Body of pancreas (tissue), 4 donors: ENCODE measurements at places on chromosomes 7 and 10.

GRCh38 chr10:16231734-16232435 lies 204.9 kb upstream of the PTER start:
- no peaks in the 10 kb centered on the region for H3K27me3 ChIP-seq
- H3K4me3 ChIP-seq, result no peak overlapping the region
- no peaks in the 10 kb centered on the region for H3K4me1 ChIP-seq
- no peak for DNase-seq
- H3K36me3 ChIP-seq, result no peaks in the 10 kb centered on the region
- H3K27ac ChIP-seq, result no peak overlapping the region

GRCh38 chr7:16114071-16114470 lies 307.3 kb downstream of the CRPPA start:
- no peak overlapping the region for H3K27ac ChIP-seq
- no peak overlapping the region for H3K4me3 ChIP-seq
- no peaks in the 10 kb centered on the region for H3K27me3 ChIP-seq
- no peak for DNase-seq
- no peaks in the 10 kb centered on the region for H3K36me3 ChIP-seq

DNA sequence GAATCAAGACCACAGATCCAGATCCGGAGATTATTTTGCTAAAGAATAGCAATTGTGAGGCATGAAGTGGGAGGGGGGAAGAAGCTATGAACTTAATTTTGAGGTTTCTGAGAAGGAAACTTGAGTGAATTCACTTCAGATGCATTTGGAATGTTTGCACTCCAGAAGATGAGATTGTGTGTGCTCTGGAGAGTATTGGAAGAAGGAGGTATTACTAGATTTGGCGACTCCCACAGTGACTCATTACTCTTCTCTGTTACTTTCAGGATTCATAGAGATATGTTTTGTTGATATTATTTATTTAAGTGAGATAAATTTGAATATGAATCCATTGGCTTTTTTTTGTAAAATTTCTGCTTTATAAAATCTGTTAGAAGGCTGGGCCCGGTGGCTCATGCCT lies 80.7 kb downstream of the ANKRD30A start:
- DNase-seq, result no peak
- no peaks in the 10 kb centered on the region for H3K36me3 ChIP-seq
- no peaks in the 10 kb centered on the region for H3K4me1 ChIP-seq
- no peaks in the 10 kb centered on the region for H3K27me3 ChIP-seq

- no peaks in the 10 kb centered on the region for H3K27me3 ChIP-seq
- no peaks in the 10 kb centered on the region for H3K4me1 ChIP-seq
- no peak for DNase-seq
- H3K27ac ChIP-seq, result no peak overlapping the region
- no peaks in the 10 kb centered on the region for H3K36me3 ChIP-seq
These were observed 474.1 kb downstream of the PTPRN2 start for GRCh38 chr7:158113321-158114025.

DNA sequence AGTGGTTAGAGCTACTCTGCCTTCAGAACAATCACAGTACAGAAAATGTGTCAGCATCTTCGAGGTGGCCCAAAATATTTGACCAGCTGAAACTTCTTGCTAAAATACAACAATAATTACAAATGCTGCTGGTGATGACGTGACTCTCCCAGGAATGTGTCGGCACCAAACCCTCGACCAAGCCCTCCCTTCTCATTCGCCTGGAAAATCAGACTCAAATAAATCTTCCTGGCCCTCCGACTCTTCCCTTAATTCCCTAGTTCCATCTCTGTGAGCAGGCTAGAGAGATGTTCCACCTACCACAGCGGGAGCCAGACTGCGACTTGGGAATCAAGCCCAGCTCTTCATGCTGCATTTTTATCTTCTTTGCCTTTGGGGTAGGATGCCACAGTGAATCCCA lies 4.1 kb downstream of the PRSS2 start:
- peak overlapping the region; percentile 85 for H3K27ac ChIP-seq
- DNase-seq, result peak; percentile 72
- no peak overlapping the region for H3K4me3 ChIP-seq
- no peaks in the 10 kb centered on the region for H3K36me3 ChIP-seq
- peaks cover 42% of the 10 kb centered on the region for H3K4me1 ChIP-seq
- H3K27me3 ChIP-seq, result no peaks in the 10 kb centered on the region

DNA sequence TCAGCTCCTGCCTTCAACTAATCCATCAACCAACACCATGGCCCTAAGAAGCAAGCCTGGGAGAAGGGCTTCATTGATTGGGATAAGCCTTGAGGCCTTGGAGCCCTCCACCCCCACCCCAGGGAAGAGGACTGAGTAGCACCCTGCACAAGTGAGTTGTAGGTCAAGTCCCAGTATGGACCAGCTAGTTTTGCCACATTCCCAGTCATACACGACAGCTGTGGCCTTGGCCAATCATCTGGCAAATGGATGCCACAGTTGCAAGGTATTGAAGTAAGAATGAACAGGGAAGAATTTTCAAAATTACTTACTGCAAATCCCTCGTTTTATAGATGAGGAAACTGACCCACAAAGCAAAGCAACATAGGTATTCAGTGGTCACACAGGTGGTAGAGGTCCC lies 109.7 kb downstream of the STRA8 start:
- no peaks in the 10 kb centered on the region for H3K4me1 ChIP-seq
- H3K27ac ChIP-seq, result no peak overlapping the region
- no peak for DNase-seq

GRCh38 chr7:34133356-34133982 lies 228.1 kb downstream of the BMPER start:
- no peak overlapping the region for H3K27ac ChIP-seq
- no peaks in the 10 kb centered on the region for H3K27me3 ChIP-seq
- DNase-seq, result no peak
- H3K4me1 ChIP-seq, result no peaks in the 10 kb centered on the region

- no peaks in the 10 kb centered on the region for H3K36me3 ChIP-seq
- peak; percentile 4 for DNase-seq
- no peaks in the 10 kb centered on the region for H3K4me1 ChIP-seq
- H3K4me3 ChIP-seq, result no peak overlapping the region
- no peaks in the 10 kb centered on the region for H3K27me3 ChIP-seq
- no peak overlapping the region for H3K27ac ChIP-seq
These were observed 161.4 kb downstream of the ELMO1 start for GRCh38 chr7:37287131-37287855.

DNA sequence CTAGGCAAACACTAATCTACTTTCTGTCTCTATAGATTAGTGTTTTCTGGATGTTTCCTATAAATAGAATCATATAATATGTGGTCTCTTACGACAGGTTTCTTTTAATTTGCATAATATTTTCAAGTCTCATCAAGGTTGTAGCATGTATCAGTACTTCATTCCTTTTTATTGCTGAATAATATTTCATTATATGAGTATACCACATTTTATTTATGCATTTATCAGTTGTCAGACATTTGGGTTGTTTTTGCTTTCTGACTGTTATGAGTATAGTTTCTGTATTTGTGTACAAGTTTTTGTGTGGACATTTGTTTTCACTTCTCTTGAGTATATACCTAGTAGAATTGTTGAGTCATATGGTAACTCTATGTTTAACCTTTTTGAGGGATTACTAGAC lies 48.2 kb downstream of the SHOC2 start:
- H3K4me1 ChIP-seq, result peaks cover 12% of the 10 kb centered on the region
- no peak for DNase-seq
- H3K27ac ChIP-seq, result no peak overlapping the region

DNA sequence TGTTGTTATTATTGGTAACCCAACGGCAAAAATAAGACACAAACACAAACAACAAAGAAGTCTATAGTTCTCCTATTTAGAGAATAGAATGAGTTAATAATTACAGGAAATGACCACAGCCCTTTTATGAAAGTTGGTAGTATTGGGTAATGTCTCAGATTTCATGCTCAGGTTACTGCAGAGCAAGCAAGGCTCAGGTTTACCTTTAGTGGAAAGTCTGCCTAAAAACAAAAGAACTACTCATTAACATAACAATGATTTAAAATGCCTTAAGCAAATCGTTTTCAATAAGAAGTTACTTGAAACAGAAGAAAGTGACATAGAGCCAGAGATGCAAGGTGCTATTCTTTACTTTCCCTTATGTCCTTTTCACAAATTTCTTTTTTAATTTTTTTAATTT lies 441.2 kb downstream of the PLXDC2 start:
- no peaks in the 10 kb centered on the region for H3K27me3 ChIP-seq
- no peak for DNase-seq
- H3K27ac ChIP-seq, result no peak overlapping the region
- no peaks in the 10 kb centered on the region for H3K4me1 ChIP-seq
- H3K36me3 ChIP-seq, result no peaks in the 10 kb centered on the region

DNA sequence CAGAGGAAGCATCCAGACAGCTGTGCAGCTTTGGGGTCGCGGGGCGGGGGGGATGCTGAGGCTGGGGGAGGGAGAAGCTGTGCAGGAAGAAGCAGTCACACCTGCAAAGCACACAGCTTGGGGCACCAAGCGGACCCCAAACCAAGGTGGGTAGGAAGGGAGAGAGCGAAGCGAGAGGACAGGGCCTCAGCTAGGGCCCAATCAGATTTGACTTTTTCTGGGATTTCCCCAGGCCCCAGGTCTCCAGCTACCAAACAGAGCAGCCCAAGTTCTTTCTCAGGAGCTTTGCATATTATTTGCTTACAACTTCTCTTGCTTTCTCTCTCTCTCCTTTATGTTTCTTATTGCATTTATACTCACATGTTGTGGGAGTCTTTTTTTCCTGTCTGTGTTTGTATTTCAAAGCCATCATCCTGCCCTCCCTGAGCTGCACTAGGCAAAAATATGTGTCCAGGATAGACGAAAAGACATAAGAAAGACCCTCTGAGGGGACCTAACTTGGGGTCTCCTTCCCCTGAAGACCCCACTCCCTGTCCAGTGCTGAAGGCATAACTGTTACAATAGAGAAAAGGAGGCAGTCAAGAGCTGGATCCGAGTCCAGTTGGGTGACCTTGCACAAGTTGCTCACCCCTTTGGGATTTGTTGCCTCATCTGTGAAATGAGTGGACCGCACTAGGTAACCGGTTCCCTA lies 50.6 kb upstream of the SMNDC1 start:
- H3K4me1 ChIP-seq, result peaks cover 13% of the 10 kb centered on the region
- no peaks in the 10 kb centered on the region for H3K36me3 ChIP-seq
- H3K27ac ChIP-seq, result no peak overlapping the region
- no peak overlapping the region for H3K4me3 ChIP-seq
- no peak for DNase-seq

DNA sequence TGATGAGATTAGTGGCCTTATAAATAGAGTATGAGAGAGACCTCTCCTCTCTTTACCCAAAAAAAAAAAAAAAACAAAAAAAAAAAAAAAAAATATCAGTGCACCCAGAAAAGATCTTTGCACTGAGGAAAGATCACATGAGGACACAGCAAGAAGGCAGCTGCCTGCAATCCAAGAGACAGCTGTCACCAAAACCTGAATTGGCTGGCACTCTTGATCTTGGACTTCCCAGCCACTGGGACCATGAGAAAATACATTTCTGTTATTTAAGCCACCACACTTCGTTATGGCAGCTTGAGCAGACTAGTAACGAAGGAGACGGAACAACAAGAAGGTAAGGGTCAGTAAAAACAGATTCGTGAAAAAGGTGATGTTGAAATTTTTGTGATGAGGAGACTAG lies 47.0 kb downstream of the TMEM106B start:
- no peaks in the 10 kb centered on the region for H3K4me1 ChIP-seq
- DNase-seq, result no peak
- H3K27ac ChIP-seq, result no peak overlapping the region

- H3K36me3 ChIP-seq, result no peaks in the 10 kb centered on the region
- H3K4me1 ChIP-seq, result no peaks in the 10 kb centered on the region
- H3K27ac ChIP-seq, result no peak overlapping the region
- H3K27me3 ChIP-seq, result no peaks in the 10 kb centered on the region
- no peak overlapping the region for H3K4me3 ChIP-seq
- DNase-seq, result peak; percentile 76
These were observed 179.2 kb upstream of the MBL2 start for GRCh38 chr10:52951824-52952223.

GRCh38 chr10:17429490-17429889 lies 24.9 kb downstream of the ST8SIA6 start:
- no peak overlapping the region for H3K27ac ChIP-seq
- H3K27me3 ChIP-seq, result no peaks in the 10 kb centered on the region
- H3K4me1 ChIP-seq, result no peaks in the 10 kb centered on the region
- DNase-seq, result no peak
- no peak overlapping the region for H3K4me3 ChIP-seq

- H3K27ac ChIP-seq, result no peak overlapping the region
- no peaks in the 10 kb centered on the region for H3K36me3 ChIP-seq
- DNase-seq, result no peak
- no peaks in the 10 kb centered on the region for H3K27me3 ChIP-seq
- H3K4me3 ChIP-seq, result no peak overlapping the region
These were observed 20.6 kb downstream of the HSPA12A start for GRCh38 chr10:116721547-116722392.

DNA sequence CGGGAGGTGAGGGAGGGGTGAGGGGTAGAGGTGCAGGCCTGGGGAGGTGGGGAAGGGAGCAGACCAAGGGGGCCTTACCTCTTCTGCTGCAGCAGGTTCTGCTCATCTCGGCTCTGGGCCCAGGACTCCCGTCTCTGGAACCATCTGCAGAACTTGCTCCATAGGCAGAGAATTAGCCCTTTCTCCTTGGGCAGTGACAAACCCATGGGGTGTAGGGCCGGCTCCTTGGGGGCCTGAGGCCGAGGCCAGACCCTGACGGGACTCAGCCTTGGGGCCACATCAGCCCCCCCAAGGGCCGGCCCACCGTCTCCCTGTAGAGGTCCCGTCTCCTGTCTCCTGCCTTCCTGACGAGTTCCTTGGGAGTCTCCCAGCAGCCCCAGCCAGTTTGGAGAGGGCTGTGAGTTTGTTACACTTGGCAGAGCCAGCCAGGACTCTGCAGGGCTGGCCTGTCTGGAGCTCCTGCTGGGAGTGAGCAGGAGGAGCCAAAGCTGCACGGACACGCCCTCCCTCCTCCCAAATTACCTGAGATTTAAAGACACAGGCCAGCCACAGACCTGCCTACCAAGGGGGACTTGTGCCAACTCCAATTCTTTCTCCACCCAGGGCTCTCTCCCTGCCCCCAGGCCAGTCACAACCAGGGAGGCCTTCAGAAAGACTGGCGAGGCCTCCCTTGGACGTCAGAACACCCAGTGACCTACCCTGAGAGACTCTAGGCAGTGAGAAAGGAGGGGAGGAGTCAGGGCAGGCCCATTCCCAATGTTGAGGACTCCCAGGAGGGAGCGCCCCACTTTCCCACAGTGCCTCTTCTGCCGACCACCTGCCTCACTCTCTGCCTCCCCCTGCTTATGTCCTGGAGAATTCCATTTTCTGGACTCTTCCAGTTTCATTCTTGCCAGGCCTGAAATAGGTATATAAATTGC lies at the start of gene TRPV6:
Gene TRPV6 (minus strand): TSS at position 435 of the 920 bp plus-strand sequence.
- DNase-seq, result peak; percentile 91
- H3K36me3 ChIP-seq, result no peaks in the 10 kb centered on the region
- H3K27ac ChIP-seq, result peak within 1 kb of the TSS; percentile 78
- peaks cover under 1% of the 10 kb centered on the region for H3K4me1 ChIP-seq
- H3K4me3 ChIP-seq, result peak within 1 kb of the TSS; percentile 21

GRCh38 chr10:108445746-108446145 lies 1281.2 kb upstream of the SORCS1 start:
- no peaks in the 10 kb centered on the region for H3K36me3 ChIP-seq
- no peak for DNase-seq
- no peak overlapping the region for H3K4me3 ChIP-seq
